BJ (cell line): ENCODE measurements at places on chromosomes 2 and 18.

DNA sequence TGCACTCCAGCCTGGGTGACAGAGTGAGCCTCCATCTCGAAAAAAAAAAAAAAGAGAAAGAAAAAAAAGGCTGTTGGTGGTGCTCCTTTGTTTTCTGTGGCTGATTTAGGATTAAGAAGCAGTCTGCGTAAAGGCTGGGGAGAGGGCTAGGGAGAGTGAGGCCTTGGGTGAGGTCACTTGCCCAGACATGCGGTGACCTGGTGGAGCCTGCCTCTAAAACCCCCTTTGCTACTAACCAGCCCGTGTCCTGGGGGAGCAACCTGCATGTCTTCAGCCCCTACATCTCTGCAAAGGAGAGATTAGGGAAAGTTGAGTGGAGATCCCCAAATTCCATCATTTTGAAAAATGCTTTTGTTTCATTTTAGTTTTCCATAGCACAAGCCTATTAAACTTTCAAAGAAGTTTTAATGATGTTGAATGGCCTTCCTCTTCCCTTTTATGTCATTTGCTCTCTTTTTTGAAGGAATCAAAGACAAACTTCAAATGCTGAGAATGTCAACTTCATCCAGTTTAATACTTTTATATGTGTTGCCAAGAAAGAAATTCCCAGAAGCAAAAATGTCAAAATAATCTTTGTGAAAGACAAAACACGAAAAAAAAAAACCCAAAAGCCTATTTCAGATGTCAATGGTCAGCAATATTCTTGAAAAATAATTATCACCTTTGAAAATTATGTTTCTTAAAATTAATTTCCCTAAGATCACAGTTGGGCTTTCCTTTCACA is 38.9 kb upstream of the RALBP1 start:
- DNase-seq = no peak

- peak; percentile 95 for DNase-seq
These were observed 260.3 kb upstream of the EPAS1 start for GRCh38 chr2:46036929-46037328.

- DNase-seq = no peak
These were observed 111.1 kb upstream of the RBBP8 start for GRCh38 chr18:22822024-22822423.

- no peak for DNase-seq
These were observed 29.2 kb upstream of the STK17B start for GRCh38 chr2:196200557-196200956.

DNA sequence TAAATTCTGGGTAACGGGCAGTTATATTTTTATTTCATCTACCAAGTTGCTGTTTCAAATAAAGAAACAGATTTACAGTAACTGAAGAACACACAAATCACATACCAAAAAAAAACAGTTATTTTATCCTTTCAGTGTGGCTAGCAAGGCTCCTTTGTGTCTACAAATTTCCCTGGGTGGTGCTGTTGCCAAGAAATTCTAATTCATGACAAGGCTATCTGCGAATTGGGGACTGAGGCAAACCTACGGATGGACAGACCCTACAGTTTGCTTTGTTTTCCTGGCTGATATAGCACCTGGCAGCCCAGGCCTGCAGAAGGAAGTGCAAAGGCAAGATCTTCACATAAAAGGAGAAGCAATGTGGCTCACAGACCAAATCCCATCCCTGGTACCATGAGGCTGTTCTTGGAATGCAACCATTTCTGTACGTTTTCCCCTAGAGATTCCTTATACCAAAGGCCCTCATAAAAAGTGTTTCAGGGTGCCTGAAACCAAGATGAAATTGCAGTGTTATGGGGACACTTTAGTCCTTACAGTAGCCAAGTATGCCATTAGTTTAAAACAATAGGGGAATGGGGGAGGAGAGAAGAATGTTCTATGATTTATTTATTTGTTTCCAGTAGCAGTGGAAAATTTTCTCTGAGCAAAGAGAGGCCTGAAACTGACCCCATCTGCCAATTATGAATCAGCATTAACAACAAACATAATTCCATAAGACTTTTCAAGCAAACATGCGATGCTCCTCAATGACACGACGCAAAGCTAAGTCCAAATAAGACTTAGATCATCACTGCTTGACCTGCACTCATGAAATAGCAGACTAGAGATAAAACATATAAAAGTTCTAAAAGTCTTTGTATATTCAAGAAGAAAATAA is 4.3 kb downstream of the KLF7 start:
- no peak for DNase-seq

DNA sequence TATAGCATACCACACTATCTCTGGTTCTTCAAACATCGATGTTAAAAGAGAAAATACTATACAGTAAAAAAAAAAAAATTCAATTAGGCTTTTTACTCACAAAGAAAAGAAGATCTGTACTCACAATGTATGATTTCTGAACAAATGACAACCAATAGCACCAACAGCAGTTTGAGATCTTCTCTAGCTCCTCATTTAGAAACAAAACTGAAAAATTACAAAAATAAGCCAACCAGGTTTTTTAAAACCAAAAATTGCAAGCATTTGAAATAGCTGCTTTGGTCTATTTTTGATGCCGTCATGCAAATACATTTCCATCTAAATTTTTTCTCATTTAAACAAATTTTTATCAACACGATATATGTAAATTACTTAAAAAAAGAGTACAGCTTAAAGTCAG is 34.3 kb upstream of the RALBP1 start:
- DNase-seq = no peak

GRCh38 chr2:120052597-120052996 is 39.7 kb downstream of the EPB41L5 start:
- DNase-seq = no peak

- no peak for DNase-seq
These were observed 232.2 kb downstream of the GULP1 start for GRCh38 chr2:188523919-188524318.
